NCI-H526 (cell line): ENCODE measurements at places on chromosomes 1 and 21.

- peak; percentile 22 for DNase-seq
Observed at GRCh38 chr1:171817511-171818265, 23.6 kb upstream of the DNM3 start.

- peak; percentile 1 for DNase-seq
Observed at GRCh38 chr1:242467556-242468145, 56.8 kb downstream of the PLD5 start.

DNA sequence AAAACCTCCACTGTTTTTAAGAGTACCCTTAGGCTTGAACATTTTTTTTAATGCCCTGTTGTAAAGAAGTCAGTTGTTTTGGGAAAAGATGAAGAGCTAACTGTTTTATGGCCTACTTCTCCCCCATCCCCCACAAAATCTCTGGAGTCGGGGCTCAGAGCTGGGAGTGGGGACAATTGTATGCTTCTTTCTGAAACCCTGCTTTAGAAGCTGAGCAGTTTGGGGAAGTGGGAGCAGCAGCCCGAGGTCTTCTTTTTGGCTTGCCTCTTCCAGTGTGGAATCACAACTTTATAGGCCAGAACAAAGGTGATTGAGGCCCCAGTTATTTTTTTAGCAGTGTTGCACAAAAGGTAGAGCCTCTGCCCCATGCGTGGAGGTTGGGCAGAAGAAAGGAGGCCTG, 25.2 kb downstream of the PPP2R5A start:
- DNase-seq, result no peak

DNA sequence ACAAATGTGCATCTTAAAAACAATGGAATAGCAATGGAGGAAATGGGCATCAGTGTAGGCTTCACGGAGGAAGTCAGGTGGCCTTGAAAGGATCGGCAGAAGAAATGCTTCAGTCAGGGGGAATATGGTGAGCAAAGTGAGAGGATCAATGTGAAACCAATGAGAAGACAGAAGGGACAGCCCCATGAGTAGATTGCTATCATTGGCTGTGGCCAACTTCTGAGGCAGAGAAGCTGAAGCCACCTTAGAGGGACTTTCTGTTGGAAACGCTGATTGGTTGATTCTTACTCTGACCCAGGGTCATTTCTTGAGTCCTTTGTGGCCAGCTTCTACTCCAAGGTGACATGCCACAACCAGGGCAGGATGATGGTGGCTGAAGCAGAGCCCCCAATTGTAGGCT, 130.7 kb upstream of the ZNF648 start:
- no peak for DNase-seq

GRCh38 chr1:205917466-205918238, 25.6 kb downstream of the SLC26A9 start:
- peak; percentile 56 for DNase-seq

DNA sequence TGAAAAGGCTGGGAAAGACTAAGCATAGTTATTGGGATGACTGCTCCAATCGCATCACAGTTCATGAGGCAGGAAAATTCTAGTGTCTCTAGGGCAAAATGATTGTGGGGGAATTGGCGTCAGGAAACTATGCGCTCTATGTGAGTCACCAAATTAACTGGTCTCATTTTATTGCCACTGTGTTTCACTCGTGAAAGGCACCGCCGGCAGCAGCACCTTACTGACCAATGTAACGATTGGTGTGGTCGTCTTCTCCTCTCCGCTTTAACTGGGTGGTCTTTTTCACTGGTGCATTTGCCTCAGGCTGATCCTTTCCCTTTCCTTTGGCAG, 83.5 kb downstream of the SPAG17 start:
- DNase-seq, result no peak

- no peak for DNase-seq
Observed at GRCh38 chr1:89602871-89603404, 30.0 kb upstream of the LRRC8C start.

DNA sequence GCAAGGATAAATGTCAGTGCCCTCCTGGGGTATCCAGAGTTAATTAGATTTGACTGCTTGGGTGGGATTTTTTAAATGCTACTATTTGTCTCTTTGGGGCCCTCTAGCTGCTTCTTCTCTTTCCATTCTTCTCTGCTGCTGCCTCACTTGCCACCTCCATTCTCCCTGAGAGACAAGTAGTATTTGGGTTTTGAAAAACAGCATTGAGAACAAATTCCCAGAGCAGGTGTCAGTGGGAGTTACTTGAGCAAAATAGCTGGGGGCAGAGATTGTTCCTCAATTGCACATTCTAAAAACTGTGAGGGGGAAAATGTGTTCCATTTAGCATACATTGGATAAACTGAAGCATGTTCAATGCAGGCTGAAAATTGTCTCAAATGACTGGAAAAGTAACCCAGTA, 286.5 kb downstream of the CACNA1E start:
- no peak for DNase-seq

DNA sequence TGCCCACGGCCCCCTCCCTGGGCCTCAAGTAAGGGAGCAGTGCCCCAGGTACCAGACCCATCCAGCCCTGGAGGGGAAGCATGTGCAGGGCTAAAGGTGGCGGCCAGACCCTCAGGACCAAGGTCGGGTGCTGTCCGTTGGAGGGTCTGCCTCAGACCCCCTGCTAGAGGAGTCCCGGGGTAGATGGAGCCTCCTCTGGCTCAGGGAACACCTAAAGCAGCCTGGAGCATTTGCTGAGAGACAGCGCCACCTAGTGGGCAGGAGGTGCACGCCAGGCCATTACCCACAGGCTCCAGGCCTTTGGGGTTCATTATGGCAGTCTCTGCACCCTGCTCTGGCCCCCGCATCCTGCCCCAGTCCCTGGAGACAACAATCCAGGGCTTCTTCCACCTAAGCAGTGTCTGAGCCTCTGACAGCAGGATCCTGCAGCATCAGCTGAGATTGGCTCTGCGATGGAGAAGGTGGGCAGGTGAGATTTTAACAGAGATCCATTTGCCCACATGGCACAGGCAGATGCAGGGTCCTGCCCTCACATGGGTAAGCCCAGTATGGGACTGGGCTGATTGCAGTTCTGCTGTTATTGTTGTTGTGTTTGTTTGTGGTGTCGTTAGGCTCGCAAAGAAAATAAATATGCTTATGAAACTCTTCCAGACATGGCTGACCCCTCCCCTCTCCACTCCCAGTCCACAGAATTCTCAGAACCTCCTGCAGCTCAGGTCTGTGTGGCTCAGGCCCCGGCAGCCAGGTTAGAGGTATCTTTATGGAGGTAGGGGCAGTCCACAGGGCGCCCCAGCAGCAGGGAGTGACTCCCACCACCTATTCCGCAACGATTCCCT, 42.4 kb downstream of the CTNNBIP1 start:
- DNase-seq, result peak; percentile 70

GRCh38 chr1:70966018-70966638, 81.5 kb downstream of the PTGER3 start:
- DNase-seq, result no peak

GRCh38 chr1:111467865-111468716, 5.7 kb upstream of the C1orf162 start:
- no peak for DNase-seq

DNA sequence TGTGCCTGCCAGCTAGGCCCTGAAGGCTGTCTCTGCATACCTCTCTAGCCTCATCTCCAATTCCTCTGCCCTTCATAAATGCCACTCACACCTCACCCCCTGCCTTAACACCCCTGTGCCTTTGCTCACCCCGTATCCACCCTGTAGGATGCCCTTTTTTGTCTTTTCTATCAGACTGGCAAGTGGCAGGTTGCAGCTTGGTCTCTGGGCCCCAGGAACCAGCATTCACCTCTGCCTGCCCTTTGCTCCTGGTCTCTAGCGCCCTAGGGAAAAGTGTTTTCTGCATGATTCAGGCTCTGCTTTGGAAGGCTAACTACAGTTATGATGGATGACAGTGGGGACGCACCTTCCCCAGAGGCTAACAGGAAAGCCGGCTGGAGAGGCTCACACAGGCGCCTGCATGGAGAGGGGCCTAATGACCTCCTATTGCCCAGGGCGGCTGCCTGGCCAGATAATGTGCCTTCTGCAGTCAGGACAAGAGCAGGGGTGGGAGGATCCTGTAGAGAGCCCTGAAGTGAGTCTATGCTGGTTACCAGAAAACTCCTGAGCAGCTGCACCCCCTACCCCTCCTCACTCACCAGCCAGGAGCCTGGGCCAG, 11.2 kb downstream of the KANK4 start:
- DNase-seq, result no peak

DNA sequence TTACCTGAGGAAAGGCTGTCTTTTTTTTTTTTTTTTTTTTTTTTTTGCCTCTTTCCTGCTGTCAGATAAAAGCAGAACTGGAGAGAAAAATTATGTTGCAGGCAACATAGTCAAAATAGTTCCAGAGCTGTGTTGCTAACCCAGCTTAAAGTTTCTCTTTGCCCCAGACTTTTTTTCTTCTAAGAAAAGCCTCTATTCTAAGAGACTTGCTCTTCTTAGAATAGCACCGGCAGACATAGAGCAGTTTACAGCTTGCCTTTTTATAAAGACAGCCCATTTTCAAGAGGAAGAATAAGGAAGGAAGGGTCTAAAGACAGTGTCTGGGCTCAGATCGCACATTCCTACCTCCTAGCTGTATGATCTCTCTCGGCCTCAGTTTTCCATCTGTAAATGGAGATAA, 88.7 kb downstream of the TENT5C start:
- DNase-seq, result no peak

DNA sequence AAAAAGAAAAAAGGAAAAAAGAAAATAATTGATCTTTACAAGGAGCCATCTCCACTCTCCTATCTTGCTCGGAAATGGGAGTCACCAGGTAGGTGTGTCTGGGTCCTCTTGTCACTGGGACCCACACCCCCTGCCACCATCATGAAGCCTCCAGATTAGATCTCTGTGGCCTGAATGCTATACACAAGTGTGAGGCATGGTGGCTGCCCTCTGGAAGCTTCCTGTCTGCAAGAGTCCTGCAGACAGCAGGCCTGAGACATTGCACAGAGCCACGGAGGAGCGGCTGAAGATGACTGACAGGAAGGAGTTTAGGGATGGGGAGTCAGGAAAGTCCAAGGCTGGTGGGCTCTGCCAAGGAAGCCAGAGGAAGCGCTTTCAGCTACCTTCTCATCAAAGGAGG, 16.2 kb downstream of the CDK18 start:
- DNase-seq, result no peak

- DNase-seq, result no peak
Observed at GRCh38 chr1:223647249-223647648, 18.3 kb downstream of the CAPN8 start.

- no peak for DNase-seq
Observed at GRCh38 chr1:202133001-202133400, 10.3 kb downstream of the GPR37L1 start.

- no peak for DNase-seq
Observed at GRCh38 chr21:42378418-42378817, 12.1 kb upstream of the TFF1 start.

GRCh38 chr1:51638350-51638749, 21.5 kb downstream of the OSBPL9 start:
- no peak for DNase-seq

- DNase-seq, result peak; percentile 10
Observed at GRCh38 chr1:158177700-158178450, 2.8 kb upstream of the CD1D start.

- no peak for DNase-seq
Observed at GRCh38 chr1:15454256-15454655, 2.3 kb upstream of the CELA2A start.

DNA sequence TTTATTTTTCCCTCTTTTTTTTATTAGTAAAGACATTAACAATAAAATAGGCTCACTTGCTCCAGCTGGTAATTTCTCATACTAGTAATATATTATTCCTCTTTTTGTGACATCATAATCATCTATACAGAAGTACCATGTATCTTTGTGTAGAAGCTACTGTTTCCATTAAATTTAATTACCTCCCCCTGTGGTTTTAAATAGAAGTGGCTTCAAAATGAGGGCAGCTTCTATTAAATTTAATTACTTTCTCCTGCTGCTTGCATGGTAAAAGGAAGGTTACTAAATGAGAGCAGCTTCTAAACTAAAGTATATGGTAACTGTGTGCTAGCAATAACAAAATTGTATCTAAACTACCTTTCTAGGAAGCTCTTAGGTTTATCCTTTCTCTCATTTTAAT, 94.0 kb downstream of the DPYD start:
- no peak for DNase-seq

DNA sequence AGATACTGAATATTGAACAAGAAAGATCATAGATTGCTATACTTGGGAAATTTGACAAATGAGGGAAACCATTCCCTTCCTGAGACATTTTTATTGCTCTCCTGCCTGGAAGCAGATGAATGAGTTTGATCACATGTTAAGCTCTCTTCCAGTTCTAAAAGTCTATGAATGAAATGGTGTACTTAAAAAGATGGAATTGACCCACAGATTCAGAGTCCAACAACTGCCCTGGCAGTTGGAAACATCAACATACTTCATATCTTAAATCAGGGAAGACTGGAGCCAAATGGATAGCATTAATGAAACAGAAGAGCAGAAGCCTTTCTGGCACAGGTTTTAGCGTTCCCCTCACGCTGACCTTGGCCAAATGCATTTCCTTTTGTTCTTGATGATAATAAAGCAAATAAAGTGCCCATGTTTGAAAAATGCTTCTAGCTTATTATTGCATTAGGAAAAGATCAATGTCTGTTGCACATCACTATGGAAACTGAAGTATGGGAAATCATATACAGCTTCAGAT, 142.6 kb downstream of the ESRRG start:
- no peak for DNase-seq

DNA sequence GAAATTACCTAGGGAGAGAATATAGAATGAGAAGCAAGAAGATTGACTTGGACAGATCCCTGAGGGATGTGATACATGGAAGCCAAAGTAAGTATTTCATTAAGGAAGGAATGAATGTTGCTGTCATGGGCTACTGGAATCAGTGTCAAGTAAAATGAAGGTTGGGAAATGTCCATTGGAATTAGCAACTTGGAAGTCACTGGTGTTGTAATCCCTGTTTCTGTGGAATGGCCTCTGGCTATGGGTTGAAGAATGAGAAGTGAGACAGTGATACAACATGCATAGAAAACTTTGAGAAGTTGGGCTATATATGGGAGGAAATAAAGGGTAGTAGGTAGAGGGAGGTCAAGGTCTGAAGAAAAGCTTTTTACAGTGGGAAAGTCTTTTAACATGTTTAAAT, 54.7 kb downstream of the CCDC18 start:
- no peak for DNase-seq

DNA sequence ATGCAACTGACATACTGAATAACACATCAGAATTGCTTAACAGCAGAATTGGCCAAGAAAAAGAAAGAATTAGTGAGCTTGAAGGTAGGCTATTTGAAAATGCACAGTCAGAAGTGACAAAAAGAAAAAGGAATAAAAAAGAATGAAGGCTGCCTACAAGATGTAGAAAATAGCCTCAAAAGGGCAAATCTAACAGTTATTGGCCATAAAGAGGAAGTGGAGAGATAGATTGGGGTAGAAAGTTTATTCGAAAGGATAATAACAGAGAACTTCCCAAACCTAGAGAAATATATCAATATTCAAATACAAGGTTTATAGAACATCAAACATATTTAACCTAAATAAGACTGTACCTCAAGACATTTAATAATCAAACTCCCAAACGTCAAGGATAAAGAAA, 67.5 kb downstream of the ATP6V1G3 start:
- no peak for DNase-seq

GRCh38 chr21:37748351-37748750, 167.9 kb downstream of the KCNJ6 start:
- DNase-seq, result peak; percentile 23
